HEK293T (cell line): ENCODE measurements at places on chromosomes 3 and 15.

DNA sequence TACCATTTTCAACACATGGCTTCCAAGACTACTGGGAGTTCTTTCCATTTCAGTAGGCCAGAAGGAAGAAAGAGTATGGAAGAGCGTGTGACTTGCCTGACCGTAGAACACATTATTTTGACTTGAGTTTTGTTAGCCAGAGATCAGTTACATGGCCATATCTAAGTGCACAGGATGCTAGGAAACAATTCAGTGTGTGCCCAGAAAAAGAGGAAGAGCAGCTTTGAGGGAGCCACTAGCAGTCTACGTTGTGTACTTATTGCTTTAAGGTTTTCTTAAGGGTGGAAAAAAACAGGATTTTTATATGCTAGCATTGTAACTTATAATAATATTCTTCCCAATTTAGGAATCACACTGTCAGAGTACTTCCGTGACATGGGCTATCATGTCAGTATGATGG, 44.1 kb upstream of the GRAMD1C start:
- no peak for DNase-seq

GRCh38 chr3:141955175-141955574, 78.7 kb downstream of the ATP1B3 start:
- DNase-seq = no peak

GRCh38 chr3:47000198-47000815, 20.8 kb downstream of the NBEAL2 start:
- no peak for DNase-seq

- DNase-seq = no peak
Observed at GRCh38 chr3:39910826-39911464, 101.5 kb downstream of the MYRIP start.

DNA sequence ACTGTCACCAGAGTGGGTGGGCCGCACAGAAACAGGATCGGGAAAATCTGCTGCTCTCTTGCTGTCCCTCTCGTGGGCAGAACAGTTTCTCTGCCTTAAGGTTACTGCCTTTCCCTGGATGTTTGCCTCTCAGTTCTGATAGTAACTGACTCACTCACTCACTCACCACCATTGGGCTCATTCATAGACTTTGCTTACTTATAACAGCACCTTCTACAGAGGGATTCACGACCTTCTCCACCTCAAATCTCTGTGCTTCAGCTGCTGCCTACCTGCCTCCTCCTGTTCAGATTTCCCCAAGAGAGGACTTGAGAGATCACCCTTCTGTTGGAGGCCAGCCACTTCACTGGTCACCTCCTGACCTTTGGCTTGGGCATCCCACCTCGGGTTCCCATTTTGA, 147.7 kb upstream of the ICE2 start:
- DNase-seq = no peak

- DNase-seq = no peak
Observed at GRCh38 chr3:42690191-42690590, 4.9 kb downstream of the KLHL40 start.

- no peak for DNase-seq
Observed at GRCh38 chr3:181727341-181728032, 15.8 kb downstream of the SOX2 start.

DNA sequence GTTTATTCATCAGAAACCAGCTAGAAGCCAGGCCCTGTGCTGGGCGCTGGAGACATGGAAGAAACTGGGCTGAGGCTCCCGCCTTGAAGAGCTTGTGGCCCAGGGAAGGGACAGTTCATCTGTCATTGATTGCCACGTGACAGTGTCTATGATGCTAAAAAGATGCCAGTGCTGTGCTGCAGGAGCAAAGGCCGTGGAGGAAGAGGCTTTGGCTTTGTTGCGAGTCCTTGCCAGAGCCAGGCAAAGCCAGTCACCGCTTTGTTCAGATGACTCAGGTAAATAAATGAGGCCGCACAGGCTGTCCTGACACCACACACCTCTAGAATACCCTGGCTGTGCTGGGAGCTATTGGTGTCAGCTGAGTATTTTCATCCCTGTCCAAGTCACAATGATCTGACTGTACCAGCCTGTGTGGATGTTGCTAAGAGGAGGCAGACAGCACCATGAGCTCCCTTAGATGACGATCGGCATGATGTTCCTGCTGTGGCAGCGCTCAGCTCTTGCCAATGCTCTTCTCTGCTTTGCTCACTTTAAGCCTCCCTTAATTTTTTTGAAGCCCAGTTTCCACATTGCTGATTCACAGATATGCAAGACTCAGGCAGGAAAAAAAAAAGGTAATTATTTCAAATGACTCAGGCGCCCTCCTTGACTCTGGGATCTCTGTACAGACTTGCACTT, 77.5 kb downstream of the CCNL1 start:
- DNase-seq = no peak

DNA sequence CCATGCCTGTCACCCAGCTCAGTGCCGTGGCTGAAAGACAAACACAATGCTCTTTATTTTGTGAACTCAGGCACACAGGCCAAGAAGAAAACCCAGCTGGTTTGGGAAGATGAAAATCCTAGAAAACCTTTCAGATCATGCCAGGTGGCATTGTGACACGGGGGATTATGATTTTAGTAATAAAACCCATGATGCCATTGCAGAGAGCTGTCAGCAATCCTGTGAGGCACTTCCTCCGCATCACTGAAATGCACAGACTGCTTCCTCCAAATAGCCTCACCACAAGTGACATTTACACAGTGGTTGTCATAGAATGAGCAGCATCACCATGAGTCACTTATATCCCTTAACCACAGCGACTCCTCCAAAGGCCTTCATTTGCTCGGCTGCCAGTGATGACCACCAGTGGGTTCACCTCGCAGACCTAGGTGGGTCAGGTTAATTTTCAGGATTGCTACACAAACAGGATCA, 22.7 kb downstream of the ABHD6 start:
- DNase-seq = no peak

- no peak for DNase-seq
Observed at GRCh38 chr3:122691195-122691594, 10.6 kb downstream of the PARP14 start.

GRCh38 chr3:110423276-110423675, 648.3 kb upstream of the NECTIN3 start:
- no peak for DNase-seq

DNA sequence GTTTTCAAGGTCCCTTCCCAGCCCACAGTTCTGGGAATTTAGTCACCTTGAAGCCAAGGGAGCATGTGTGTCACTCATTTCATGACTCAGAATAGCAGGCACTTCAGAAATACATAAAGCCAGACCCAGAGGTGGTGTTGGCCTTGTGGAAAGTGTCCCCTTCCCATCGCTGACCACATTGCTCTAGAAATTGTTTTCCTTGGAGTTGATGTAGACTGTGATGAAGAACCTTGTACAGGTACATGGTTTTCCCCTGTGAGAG, 158.8 kb downstream of the SLCO3A1 start:
- no peak for DNase-seq

DNA sequence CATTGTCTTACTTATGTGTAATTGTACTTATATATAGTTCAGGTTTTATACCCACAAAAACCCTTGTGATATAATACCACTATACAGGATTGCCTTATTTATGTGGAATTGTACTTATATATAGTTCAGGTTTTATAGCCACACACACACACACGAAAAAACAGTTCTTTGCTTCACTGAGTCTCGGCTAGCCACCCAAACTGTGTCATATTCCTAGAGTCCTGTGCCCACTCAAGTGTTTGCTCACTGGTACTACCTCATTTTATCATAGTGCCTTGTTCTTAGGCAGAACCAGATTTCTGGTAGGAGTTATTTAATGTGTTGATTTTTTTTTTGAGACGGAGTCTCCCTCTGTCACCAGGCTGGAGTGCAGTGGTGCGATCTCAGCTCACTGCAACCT, 12.5 kb downstream of the RASA2 start:
- DNase-seq = no peak

DNA sequence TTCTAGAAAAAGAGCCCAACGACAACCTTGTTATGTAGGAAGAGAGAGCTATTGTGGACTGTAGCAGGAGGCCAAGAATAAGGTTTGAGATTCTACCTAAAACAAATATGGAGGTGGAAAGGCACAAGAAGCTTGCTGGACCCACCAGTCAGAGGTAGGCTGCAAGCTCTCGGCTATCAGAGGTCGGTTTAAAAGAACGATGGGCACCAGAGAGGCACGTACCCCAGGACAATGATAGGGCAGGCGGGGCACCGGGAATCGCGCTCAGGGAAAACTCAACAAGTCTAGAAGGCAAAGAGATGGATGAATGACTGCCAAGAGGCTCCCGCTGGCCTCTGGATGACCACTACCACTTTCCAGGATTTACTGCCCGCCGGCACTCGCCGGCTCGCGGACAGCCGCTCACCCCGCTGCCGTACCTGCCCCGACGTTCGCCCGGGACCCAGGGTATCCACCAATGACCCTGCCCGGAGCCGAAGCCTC, 1.1 kb downstream of the HDGFL3 start:
- no peak for DNase-seq

DNA sequence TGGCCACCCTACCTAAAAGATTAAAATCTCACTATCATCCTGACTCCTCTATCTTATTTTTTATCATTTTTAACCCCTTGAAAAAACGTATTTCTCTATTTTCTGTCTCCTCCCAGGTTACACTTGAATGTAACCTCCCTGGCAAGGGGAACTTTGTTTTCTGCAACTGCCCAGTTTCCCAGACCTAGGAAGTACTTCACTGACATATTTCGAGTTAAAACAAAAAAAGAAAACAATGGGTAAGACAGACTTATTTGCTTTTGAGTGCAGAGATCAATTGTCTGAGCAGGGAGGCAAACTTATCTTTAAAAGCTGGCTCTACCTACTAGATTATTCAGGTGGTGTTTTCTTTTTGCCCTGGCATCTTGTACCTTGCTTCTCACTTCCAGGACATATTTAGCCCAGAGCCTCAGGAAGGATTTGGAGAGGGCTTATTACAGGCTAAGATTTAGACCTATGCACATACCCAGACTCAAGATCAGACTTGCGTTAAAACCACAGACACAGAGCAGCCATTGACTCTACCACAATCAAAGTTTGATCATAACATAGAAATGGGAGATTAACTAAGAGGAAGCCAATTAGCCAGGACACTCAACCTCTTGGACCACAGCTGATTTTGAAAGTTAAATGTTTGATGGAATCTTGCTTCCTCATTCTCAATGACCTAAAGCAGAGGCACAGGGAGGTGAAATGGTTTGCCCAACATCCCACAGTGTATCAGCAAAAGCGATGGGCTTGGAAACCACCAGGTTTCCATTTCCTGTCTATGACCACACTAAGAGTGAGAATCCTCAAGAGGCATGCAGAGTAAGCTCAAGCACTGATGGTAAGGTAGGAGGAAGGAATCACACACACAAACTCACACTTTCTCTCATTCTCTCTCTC, 169.5 kb upstream of the THBS1 start:
- DNase-seq = no peak

DNA sequence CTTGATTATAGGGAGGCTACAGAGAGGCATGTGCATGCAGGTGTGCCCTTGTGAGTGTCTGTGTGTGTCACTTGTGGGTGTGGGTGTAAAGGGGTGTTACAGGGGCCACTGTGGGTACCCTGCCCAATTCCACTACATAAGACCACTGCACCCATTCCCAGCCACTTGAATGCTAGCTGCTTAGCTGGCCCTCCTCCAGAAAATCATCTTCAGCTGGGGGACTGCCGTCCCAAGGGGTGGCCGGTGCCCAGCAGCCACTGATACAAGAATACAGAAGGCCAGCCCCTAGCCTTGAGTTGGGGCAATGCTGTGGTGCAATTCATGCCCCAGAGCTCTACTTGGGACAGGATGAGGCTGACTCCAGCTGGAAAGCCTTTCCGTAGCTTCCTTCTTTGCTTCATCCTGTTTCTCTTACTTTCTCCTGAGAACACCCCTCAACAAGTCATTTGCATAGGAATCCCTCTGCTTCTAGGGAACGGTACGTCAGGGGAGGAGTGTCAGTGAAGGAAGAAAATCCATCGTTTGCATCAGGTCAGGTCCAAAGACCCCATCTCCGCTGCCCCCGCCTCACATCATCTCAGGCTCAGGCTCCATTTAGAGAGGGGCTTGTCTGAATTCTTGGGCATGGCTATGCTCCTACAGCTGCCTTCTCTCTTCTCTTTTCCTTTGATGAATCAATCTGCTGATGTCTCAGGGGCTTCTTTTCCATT, 72.0 kb downstream of the SCN5A start:
- DNase-seq = no peak

DNA sequence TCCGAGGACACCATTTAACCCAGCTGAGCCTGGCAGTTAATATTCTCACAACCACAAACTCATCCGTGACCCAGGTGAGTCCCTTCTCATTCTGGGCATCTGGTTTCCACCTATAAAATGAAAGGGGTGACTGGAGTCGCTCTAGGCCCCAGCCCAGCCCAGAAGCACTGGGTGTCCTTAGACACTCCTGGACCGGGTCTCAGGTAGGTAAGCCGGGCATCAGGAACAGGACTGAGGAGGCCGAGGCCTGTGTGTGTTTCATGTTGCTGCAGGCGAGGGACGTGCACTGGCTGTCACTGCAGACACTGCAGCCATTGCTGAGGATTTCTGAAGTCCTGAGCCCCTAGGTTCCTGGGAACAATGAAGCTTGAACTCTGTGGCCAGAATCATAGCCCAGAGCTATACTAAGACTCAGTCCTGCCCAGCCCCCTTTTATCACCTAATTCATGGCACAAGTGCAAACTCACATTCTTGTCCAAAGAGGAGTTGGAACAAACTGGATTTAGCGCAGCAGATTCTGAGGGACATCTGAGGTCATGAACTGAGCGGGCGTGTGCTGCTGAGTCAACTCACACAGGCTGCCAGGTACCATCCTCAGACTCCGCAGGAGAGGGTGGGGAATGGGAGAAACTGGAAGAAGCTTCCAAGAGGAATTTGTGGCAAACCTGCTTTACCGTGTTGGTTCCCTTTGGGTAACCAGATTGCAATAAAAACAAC, 184.9 kb downstream of the FAM43A start:
- DNase-seq = no peak

DNA sequence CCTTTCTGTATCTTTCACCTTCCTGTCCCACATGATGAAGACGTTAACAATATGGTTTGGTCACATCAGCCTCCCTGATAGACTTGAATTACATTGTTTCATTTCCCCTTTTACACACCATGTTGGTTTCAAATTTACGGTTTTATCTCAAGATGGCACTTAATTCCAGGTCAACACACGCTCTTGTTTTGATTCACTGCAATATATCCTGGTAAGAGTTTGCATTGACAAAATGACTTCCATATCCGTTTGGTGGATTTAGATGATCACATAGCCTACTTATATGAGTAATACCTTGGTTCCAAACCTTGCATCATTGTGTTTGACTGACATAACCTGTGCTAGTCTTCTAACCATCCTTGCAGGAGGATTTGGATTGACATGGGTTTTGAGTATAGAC, 499.4 kb downstream of the ROBO1 start:
- DNase-seq = no peak

DNA sequence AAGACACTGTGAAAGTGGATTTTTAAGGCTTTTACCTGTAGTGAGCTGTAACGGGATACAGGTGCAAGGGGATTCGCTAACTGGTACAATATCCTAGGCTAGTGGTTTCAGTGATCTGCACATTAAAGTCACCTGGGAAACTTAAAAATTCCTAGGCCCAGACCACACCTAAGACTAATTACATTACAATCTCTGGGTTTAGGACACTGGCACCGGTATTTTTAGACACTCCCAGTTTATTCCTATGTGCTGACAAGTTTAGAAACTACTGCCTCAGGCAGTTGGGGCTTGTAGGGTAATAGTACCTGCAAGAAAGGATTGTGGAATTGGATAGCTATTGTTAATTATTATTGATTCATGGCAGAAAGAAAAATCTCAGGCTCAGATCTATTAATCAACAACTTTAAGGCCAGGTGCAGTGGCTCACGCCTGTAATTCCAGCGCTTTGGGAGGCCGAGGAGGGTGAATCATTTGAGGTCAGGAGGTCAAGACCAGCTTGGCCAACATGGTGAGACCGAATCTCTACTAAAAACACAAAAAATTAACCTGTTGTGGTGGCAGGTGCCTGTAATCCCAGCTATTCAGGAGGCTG, 50.4 kb upstream of the CASR start:
- DNase-seq = no peak

- no peak for DNase-seq
Observed at GRCh38 chr3:73433687-73434086, 191.1 kb downstream of the PDZRN3 start.
